Naive thymus-derived CD4-positive, alpha-beta T cell (primary cell): ENCODE measurements at places on chromosomes 1 and 21. TPM values are rescaled to one million over a fixed set of nuclear protein-coding genes. Genes with fewer than 3 reads are reported as not detected.

The DIO1 gene
- polyA plus RNA-seq: not detected

The GPR25 gene
- 0.66 TPM for polyA plus RNA-seq

GRCh38 chr1:193241132-193241827 lies 54.9 kb upstream of the B3GALT2 start:
- H3K27ac ChIP-seq: no peak overlapping the region
- no peaks in the 10 kb centered on the region for H3K27me3 ChIP-seq
- H3K36me3 ChIP-seq: peaks cover 17% of the 10 kb centered on the region
- DNase-seq: no peak
- H3K4me3 ChIP-seq: no peak overlapping the region
- peaks cover 8% of the 10 kb centered on the region for H3K4me1 ChIP-seq

- no peak overlapping the region for H3K27ac ChIP-seq
- no peaks in the 10 kb centered on the region for H3K27me3 ChIP-seq
- no peak overlapping the region for H3K4me3 ChIP-seq
- no peaks in the 10 kb centered on the region for H3K36me3 ChIP-seq
- DNase-seq: no peak
- H3K4me1 ChIP-seq: no peaks in the 10 kb centered on the region
Measured at GRCh38 chr1:63888984-63889383, 115.2 kb downstream of the ROR1 start.

- H3K4me1 ChIP-seq: no peaks in the 10 kb centered on the region
- no peak overlapping the region for H3K4me3 ChIP-seq
- no peaks in the 10 kb centered on the region for H3K27me3 ChIP-seq
- no peak for DNase-seq
- H3K36me3 ChIP-seq: peaks cover 3% of the 10 kb centered on the region
Measured at GRCh38 chr1:53281133-53281532, 42.8 kb upstream of the MAGOH start.
